Mesothelial cell of epicardium (in vitro differentiated cells): ENCODE measurements at places on chromosomes 11 and 22.

- no peak overlapping the region for H3K4me3 ChIP-seq
- H3K27me3 ChIP-seq = peaks cover 29% of the 10 kb centered on the region
- H3K36me3 ChIP-seq = no peaks in the 10 kb centered on the region
- DNase-seq = no peak
- H3K27ac ChIP-seq = no peak overlapping the region
Measured at GRCh38 chr11:2223153-2223794, 47.1 kb downstream of the ASCL2 start.

DNA sequence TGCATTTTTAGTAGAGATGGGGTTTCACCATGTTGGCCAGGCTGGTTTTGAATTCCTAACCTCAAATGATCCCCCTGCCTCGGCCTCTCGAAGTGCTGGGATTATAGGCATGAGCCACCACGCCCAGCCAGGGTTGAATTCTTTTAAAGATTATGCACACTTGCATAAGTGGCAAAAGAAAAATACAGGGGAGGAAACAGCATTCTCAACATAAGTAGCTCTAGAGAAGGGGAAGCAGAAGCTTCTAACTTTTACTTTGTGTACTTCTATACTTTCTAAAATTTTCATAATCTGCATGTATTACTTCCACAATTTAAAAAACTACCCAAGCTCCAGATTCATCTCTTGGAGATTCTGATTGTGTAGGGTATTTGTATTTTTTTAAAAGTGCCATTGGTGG is 108.0 kb downstream of the SLC1A2 start:
- no peaks in the 10 kb centered on the region for H3K4me1 ChIP-seq
- no peak overlapping the region for H3K4me3 ChIP-seq
- no peak overlapping the region for H3K27ac ChIP-seq
- H3K36me3 ChIP-seq = no peaks in the 10 kb centered on the region
- DNase-seq = no peak

GRCh38 chr22:32044913-32045312 is 1.9 kb downstream of the SLC5A1 start:
- no peak overlapping the region for H3K4me3 ChIP-seq
- peaks cover 35% of the 10 kb centered on the region for H3K27me3 ChIP-seq
- no peak overlapping the region for H3K27ac ChIP-seq

DNA sequence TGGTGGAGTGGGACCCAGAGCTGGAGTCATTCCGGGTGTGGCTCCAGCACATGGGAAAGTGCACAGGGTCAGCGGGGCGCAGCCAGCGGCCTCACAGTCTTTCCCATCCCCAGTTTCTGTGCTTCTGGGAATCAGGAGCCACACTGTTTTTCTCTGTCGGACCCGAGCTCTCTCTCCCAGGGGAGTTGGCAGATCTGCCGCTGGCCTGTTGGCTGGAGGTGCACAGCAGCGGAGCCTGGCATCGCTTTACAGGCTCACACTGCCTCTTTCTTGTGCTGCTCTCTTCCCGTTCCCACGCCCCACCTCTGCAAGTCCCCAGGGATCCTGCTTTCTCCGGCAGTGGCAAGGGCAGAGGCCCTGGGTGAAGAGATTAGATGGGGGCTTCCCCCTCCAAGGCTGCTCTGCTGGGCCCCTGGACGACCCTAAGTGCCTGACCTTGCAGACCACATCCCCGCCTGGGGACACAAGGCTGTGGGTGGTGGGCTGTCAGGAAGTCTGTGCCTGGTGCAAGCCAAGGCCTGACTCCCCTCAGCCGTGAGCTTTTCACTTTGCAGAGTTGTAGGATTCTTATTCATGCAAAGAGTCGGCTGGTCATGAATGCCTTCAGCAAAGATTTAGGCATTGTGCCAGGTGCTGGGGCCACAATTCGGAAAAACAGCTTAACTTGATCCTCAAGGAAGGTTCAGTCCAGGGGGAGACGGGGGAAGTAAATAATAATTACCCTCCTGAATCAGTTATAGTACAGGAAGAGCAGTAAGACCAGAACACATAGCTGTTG is 116.3 kb downstream of the TIMP3 start:
- H3K4me3 ChIP-seq = no peak overlapping the region
- no peaks in the 10 kb centered on the region for H3K36me3 ChIP-seq
- no peak for DNase-seq
- peaks cover 31% of the 10 kb centered on the region for H3K4me1 ChIP-seq
- peak overlapping the region; percentile 2 for H3K27ac ChIP-seq
- H3K27me3 ChIP-seq = peaks cover 4% of the 10 kb centered on the region

DNA sequence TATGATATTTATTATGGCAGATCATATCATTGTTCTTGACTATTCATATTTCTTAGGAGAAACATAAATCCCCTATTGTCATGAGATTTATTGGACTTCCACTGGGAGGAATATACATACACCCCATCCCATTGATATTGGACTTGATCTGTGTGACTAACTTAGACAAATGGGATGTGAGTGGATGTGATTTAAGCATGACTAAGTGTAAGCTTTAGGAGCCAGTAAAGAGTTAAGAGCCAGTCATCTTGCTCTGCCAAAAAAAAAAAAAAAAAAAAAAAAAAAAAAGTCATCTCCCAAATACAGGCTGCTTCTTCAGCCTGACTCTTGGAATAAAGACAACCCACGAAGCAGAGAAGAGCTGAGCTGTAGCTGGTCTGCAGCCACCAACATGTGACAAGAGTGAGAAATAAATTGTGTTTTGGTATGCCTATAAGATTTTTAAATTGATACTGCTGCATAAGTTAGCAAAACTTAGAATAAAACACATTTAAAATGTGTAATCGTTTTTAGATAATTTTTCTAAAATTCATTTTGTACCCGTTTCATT is 595.0 kb upstream of the LRRC4C start:
- no peaks in the 10 kb centered on the region for H3K36me3 ChIP-seq
- peaks cover 6% of the 10 kb centered on the region for H3K4me1 ChIP-seq
- DNase-seq = no peak
- no peaks in the 10 kb centered on the region for H3K27me3 ChIP-seq

DNA sequence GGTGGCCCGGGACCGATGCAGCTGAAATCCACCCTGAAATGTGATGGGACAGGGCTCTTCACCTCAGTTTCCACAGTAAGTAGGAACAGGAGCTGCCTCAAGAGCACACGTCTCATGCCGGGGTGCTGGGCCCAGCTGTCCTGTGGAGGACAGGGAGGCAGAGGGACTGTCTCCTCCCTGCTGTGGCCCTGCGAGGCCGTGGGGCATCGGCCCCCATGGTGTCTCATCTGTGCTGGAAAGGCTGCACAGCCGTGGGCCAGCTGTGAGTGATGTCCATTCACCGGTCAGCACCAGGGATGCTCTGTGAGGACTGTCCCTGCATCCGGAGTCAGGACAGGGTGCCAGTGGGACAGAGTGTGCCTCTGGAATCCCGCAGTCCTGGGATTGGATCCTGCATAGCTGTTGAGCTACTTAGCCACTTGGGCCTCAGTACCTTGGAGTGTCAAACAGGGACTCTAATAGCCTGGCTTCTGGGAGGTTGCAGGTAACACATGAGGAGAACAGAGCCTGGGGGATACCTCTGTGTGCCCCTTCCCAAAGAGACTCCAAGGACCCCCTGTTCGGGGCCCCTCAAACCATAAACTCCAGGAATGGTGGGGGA is 16.5 kb downstream of the TRPM5 start:
- peaks cover 2% of the 10 kb centered on the region for H3K27me3 ChIP-seq
- no peaks in the 10 kb centered on the region for H3K4me1 ChIP-seq
- no peak overlapping the region for H3K27ac ChIP-seq
- H3K36me3 ChIP-seq = no peaks in the 10 kb centered on the region
- no peak for DNase-seq

DNA sequence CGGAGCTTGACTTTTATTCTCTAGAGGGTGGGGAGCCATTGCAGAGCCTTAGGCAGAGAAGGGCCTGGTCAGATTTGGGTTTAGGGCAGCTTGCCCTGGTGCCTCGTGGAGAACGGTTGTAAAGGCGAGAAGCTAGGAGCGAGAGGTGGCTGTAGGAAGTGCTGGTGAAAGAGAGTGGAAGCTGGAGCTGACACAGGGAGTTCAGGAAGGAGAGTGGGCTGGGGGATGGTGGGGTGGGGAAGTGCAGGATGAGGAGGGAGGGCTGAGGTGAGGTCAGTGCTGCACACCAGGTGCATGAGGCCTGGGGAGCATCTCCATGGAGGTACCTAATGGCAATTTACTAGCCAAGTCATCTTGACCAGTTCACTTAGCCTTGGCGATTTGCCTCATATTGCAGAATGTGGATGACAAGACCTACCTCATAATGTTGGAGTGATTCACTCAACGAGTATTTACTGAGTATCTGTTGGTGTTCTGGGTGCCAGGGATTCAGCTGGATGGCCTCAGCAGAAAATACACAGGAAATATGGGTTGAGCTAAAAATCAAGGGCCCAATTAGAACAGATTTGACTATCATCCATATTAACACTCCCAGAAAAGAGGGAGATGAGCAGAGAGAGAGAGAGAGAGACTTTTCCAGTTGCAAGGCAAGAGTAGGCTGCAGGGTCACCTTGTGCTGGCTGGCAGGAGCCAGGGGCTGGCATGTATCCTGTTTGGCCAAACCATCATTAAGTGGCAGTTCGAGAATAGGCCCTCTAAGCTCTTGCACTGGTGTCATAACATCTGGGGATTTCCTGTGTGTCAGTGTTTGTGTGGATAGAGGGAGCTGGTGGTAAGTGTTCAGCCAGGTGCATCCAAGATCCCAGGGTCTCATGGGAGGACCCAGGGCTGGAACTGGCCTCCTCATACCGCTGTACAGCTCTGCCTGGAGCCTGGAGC is 44.4 kb upstream of the CLDN5 start:
- H3K4me1 ChIP-seq = no peaks in the 10 kb centered on the region
- H3K27me3 ChIP-seq = peaks cover 21% of the 10 kb centered on the region
- no peak for DNase-seq
- H3K36me3 ChIP-seq = no peaks in the 10 kb centered on the region

- no peaks in the 10 kb centered on the region for H3K36me3 ChIP-seq
- no peak overlapping the region for H3K27ac ChIP-seq
- no peak overlapping the region for H3K4me3 ChIP-seq
- no peak for DNase-seq
- H3K4me1 ChIP-seq = peaks cover 21% of the 10 kb centered on the region
- no peaks in the 10 kb centered on the region for H3K27me3 ChIP-seq
Measured at GRCh38 chr11:126378763-126379162, 23.3 kb downstream of the ST3GAL4 start.

- no peak overlapping the region for H3K4me3 ChIP-seq
- no peaks in the 10 kb centered on the region for H3K36me3 ChIP-seq
- H3K27ac ChIP-seq = no peak overlapping the region
- H3K4me1 ChIP-seq = peaks cover 6% of the 10 kb centered on the region
- DNase-seq = no peak
- H3K27me3 ChIP-seq = peaks cover 8% of the 10 kb centered on the region
Measured at GRCh38 chr11:35047769-35048168, 91.2 kb upstream of the CD44 start.

DNA sequence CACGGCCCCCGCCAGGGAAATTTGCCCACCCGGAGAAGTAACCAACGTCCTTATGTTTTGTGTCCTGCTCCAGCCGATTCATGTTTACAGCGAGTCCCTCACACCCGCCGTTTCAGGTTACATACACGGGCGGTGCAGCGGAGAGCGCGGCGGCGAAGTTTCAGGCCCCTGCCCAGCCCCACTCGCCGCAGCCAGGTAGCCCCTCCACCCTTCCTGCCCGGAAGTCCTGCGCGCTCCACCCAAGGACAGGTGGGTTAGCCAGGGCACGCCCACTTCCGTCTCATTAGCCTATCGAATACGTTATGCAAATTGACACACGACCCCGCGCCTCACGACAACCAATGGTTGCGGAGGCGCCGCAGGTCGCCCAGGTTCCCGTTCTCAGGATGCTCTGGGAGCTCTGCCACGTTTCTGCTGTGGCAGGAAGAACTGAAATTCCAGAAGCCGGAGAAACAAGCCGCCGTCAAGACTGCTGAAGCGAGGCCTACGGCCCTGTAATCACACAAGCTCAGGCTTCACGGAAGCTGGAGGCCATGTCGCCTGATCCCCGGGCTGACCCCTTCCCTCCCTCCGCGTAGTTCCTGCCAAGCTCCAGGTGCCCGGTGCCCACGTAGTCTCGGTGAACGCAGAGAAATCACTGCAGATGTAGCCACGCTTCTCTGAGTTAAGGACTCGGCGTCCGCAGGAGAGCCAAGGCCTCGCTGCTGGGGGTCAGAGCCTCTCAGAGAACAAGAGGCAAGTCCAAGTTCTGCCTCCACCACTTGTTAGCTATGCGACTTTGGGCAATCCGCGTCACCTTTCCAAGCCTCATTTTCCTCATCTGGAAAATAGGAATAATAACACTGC is 22.4 kb upstream of the MYH9 start:
- H3K36me3 ChIP-seq = no peaks in the 10 kb centered on the region
- H3K27me3 ChIP-seq = no peaks in the 10 kb centered on the region
- peak overlapping the region; percentile 72 for H3K4me3 ChIP-seq
- peak overlapping the region; percentile 98 for H3K27ac ChIP-seq
- DNase-seq = peak; percentile 92
- H3K4me1 ChIP-seq = peaks cover 14% of the 10 kb centered on the region

- no peak for DNase-seq
- peaks cover 34% of the 10 kb centered on the region for H3K4me1 ChIP-seq
- no peak overlapping the region for H3K4me3 ChIP-seq
- no peaks in the 10 kb centered on the region for H3K27me3 ChIP-seq
- H3K27ac ChIP-seq = peak overlapping the region; percentile 57
- peaks cover 15% of the 10 kb centered on the region for H3K36me3 ChIP-seq
Measured at GRCh38 chr11:78231962-78232501, 43.3 kb downstream of the USP35 start.
